Activated CD4-positive, alpha-beta T cell treated with anti-CD3 and anti-CD28 coated beads for 36 hours (primary cell): ENCODE measurements at places on chromosomes 6 and 20. TPM values are rescaled to one million over a fixed set of nuclear protein-coding genes. Genes with fewer than 3 reads are reported as not detected.

DNA sequence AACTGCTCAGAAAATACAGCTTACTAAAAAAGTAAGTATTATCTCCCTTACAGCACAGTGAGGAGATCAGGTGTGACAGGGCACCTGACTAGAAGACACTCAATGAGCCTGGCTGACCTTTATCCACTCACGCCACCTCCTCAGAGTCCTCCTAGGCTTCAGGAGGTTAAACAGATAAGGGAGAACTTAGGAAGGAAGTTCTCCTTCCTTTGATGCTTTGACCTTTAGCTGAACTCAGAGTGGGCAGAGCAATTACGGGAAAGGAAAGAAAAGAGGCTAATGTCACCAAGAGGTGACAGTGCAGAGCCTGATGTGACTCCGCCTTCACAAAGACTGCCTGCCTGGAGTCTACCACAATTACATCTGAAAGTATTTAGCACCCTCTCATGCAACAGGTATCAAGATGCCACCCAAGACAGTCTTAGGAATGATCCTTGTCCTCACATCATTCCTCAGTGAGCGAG lies 36.7 kb downstream of the MAN1A1 start:
- peaks cover 3% of the 10 kb centered on the region for H3K36me3 ChIP-seq
- H3K27me3 ChIP-seq, result no peaks in the 10 kb centered on the region

The POU3F2 gene
- total RNA-seq, result not detected

- H3K4me3 ChIP-seq, result no peak overlapping the region
- H3K27me3 ChIP-seq, result no peaks in the 10 kb centered on the region
- DNase-seq, result no peak
- H3K4me1 ChIP-seq, result peaks cover 5% of the 10 kb centered on the region
- no peak overlapping the region for H3K27ac ChIP-seq
Observed at GRCh38 chr6:38391206-38391605, 248.5 kb downstream of the BTBD9 start.

DNA sequence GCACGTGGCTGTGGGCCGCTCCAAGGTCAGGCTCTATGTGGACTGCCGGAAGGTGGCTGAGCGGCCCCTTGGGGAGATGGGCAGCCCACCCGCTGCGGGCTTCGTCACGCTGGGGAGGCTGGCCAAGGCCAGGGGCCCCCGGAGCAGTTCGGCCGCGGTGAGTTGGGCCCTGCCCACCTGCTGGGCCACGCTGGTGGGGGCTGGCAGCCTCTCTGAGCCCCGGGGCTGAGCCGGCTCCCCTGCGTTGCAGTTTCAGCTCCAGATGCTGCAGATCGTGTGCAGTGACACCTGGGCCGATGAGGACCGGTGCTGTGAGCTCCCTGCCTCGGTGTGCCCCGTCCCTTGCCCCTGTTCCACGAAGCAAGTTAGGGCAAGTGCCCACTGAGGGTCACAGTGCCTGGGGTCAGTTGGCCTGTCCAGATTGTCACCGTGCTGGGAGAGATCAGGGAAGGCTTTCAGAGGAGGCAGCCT lies 27.1 kb downstream of the COL20A1 start:
- H3K27ac ChIP-seq, result no peak overlapping the region
- peak; percentile 2 for DNase-seq
- no peaks in the 10 kb centered on the region for H3K36me3 ChIP-seq
- H3K4me3 ChIP-seq, result no peak overlapping the region
- H3K4me1 ChIP-seq, result no peaks in the 10 kb centered on the region
- peaks cover 6% of the 10 kb centered on the region for H3K27me3 ChIP-seq

DNA sequence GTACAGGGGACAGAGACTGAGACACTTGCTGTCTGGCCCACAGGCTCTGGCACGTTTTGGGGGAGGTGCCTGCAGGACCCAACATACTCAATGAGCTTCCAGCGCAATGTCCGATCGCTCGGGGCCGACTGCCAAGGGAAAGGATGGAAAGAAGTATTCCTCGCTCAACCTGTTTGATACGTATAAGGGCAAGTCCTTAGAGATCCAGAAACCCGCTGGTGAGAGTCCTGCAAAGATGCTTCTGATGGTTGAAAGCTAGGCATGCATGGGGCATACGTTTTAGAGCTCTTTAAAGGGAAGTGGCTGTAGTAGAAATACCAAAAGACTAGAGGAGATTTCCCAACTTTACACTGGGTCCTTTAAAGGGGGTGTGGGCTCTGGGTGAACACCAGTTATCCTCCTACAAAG lies 2.2 kb downstream of the PRRC2A start:
- DNase-seq, result no peak
- H3K4me3 ChIP-seq, result peak overlapping the region; percentile 95
- peaks cover 68% of the 10 kb centered on the region for H3K36me3 ChIP-seq
- H3K27ac ChIP-seq, result peak overlapping the region; percentile 99
- peaks cover 31% of the 10 kb centered on the region for H3K4me1 ChIP-seq

DNA sequence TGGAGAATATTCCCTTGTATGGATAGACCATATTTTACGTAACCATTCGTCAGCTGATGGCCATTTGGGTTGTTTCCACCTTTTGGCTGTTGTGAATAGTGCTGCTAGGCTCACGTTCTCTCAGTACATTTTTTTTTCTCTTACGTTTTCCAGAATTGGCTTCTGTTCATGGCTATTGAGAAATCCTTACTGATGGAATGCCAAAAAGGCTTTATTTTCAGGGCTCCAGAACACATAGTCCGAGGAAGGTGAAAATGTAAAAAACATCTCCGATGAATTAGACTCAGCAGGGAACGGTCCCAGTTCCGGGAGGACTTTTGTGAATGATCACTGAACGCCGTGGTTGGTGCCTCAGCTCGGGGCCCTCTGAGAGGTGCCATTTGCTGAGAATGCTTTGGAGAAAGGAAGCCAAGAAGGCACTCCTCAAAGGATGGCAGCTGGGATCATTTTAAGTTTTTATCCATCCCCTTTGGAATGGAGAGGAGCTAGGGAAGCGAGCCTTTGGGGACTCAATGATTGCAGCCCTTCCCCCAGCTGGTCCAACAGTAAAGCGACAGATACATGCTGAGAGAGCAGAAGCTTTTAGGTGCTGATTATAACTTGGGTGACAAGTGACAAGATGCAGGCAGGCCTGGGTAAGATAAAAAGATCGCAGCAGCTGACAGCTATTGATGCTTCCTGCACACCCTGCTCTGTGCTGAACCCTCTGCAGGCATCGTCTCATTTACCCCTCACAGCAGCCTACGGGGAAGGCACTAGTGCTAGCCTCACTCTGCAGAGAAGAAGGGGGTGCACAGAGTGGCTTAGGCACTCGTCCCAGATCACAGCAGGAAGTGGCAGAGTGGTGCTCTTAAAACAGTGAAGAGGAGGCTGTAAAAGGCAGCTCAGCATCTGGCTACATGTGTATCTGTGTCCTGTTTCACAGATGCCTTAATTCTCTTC lies 133.4 kb upstream of the KCNG1 start:
- no peaks in the 10 kb centered on the region for H3K36me3 ChIP-seq
- no peak overlapping the region for H3K4me3 ChIP-seq
- H3K27ac ChIP-seq, result no peak overlapping the region
- peaks cover 43% of the 10 kb centered on the region for H3K27me3 ChIP-seq

The AGPAT4 gene
- total RNA-seq, result 4.7 TPM

The LY6G6F gene
- not detected for total RNA-seq

GRCh38 chr6:2839982-2840748 lies 1.5 kb downstream of the SERPINB1 start:
- H3K27me3 ChIP-seq, result no peaks in the 10 kb centered on the region
- H3K4me1 ChIP-seq, result peaks cover 66% of the 10 kb centered on the region
- DNase-seq, result no peak
- H3K36me3 ChIP-seq, result peaks cover 56% of the 10 kb centered on the region
- H3K4me3 ChIP-seq, result peak overlapping the region; percentile 96

DNA sequence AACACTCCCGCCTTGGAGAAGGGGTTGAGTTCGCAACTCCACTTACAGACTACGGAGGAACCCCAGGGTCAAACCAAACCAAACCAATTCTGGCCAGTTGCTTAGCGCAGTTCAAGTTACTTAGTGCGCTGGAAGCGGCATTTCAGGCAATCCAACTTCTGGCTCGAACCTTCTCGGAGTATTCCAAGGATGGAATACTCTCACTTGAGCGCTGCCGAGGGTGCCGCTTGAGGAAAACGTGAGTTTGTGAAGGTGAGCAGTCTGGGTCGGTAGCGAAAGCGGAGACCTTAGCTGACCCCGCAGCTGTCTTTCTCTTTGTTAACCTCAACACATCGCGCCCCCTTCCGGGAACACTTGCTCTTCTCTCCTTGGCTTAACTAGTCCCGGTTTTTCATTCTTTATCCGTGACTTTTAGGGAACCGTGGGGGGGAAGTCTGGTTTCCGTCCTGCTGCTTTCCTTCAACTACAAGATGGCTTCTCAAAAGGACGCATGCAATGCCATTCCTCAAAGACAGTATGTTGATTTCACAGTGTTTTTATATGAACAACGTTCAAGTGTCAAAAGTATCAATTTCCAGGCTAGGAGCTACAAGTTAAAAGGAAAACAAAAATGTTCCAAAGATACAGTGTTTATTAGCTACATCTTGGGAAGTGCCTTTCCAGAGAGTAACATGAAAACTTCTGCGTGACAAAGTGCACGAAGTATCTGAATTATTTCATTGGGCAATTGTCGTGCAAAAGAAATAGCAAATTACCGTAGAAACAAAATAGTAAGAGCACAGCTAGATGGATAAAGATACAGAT lies 741 bp upstream of the PNISR start:
- H3K4me3 ChIP-seq, result peak overlapping the region; percentile 91
- H3K27me3 ChIP-seq, result no peaks in the 10 kb centered on the region
- peak; percentile 82 for DNase-seq
- H3K36me3 ChIP-seq, result peaks cover 39% of the 10 kb centered on the region
- peak overlapping the region; percentile 99 for H3K27ac ChIP-seq
- peaks cover 57% of the 10 kb centered on the region for H3K4me1 ChIP-seq

DNA sequence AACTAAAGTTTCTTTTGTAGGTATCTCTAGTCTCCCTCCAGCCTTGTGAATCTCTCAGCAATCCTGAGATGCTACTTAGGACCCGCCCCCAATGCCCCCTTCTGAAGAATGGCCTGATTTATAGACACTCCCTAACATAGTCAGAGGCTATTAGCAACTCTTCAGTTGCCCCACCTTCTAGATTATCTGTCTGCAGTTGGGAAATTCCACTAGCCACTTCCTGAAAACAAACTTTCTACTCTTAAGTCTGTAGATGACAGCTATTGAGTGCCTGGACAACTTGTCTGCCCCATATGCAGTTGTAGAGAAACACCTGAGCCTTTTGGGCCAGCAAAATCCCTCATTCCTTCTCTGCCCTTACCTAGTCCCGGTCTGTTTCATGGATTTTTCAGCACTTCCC lies 188.2 kb upstream of the PREP start:
- no peak overlapping the region for H3K4me3 ChIP-seq
- no peaks in the 10 kb centered on the region for H3K27me3 ChIP-seq
- DNase-seq, result peak; percentile 7
- no peaks in the 10 kb centered on the region for H3K36me3 ChIP-seq
- H3K4me1 ChIP-seq, result peaks cover 34% of the 10 kb centered on the region

- DNase-seq, result no peak
- no peaks in the 10 kb centered on the region for H3K27me3 ChIP-seq
- H3K36me3 ChIP-seq, result no peaks in the 10 kb centered on the region
- no peaks in the 10 kb centered on the region for H3K4me1 ChIP-seq
- H3K27ac ChIP-seq, result no peak overlapping the region
Observed at GRCh38 chr20:40814631-40814960, 125.6 kb upstream of the MAFB start.

DNA sequence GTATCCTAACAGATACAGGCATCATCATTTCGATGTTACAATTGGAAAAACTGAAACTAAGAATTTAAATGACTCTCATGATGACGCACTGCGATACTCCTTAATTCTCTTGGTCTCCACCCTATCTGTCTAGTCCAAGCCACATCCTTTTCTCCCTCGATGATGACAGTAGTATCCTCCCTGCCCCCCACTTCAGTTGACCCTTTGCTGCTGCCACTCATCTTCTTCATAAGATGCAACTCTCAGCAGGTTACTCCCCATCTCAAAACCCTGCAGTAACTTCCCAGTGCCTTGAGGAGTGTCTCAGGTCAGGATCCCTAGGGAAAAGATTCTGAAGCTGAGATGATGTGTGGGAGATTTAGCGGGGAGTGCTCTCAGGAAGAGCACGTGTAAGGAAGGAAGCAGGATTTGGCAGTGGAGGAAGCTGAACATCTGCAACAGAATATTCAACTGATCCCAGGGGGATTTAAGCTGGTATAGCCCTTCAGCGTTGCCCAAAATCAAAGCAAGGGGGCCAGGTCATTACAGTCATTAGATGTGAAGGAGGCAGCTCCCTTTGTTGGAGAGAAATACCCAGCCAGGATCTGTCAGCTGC lies 16.1 kb downstream of the JPH2 start:
- H3K4me3 ChIP-seq, result no peak overlapping the region
- H3K4me1 ChIP-seq, result no peaks in the 10 kb centered on the region
- H3K36me3 ChIP-seq, result no peaks in the 10 kb centered on the region
- no peak for DNase-seq

GRCh38 chr6:111788379-111789276 lies 84.6 kb downstream of the FYN start:
- H3K4me3 ChIP-seq, result no peak overlapping the region
- H3K27ac ChIP-seq, result no peak overlapping the region
- H3K36me3 ChIP-seq, result peaks cover 50% of the 10 kb centered on the region
- no peaks in the 10 kb centered on the region for H3K27me3 ChIP-seq

The TINAG gene
- total RNA-seq, result not detected

- H3K27ac ChIP-seq, result no peak overlapping the region
- no peaks in the 10 kb centered on the region for H3K4me1 ChIP-seq
- no peaks in the 10 kb centered on the region for H3K27me3 ChIP-seq
- no peak for DNase-seq
- H3K4me3 ChIP-seq, result no peak overlapping the region
Observed at GRCh38 chr20:19143890-19144289, 68.6 kb upstream of the SLC24A3 start.

The LIME1 gene
- 10.2 TPM for total RNA-seq

DNA sequence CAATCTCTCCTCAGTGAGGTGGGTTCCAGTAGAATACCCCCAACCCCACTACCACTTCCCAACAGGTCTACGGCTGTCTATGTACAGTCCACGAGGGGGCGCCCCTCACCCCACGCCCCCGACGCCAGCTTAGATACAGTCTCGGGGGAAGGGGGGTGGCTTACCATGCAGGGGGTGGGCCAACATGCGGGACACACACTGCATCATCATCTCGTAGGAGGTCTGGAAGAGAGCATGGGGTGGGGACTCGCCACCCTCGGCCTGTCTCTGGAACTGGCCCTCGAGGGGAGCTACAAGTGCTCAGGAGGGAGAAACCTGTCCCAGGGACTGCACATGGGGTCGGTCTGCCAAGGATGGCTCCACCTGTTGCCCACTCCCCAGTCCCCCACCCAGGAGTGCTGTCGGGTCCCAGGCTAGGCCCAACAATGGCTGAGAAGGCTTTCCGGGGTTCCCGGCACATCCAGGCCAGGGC lies 8.5 kb downstream of the MTCH1 start:
- peaks cover 29% of the 10 kb centered on the region for H3K4me1 ChIP-seq
- no peak overlapping the region for H3K4me3 ChIP-seq
- H3K27ac ChIP-seq, result no peak overlapping the region
- H3K27me3 ChIP-seq, result no peaks in the 10 kb centered on the region

The PARD6B gene
- total RNA-seq, result 4.9 TPM

GRCh38 chr6:128438393-128438792 lies 82.0 kb downstream of the PTPRK start:
- no peak overlapping the region for H3K27ac ChIP-seq
- H3K36me3 ChIP-seq, result no peaks in the 10 kb centered on the region
- H3K4me3 ChIP-seq, result no peak overlapping the region
- no peaks in the 10 kb centered on the region for H3K27me3 ChIP-seq

- no peaks in the 10 kb centered on the region for H3K36me3 ChIP-seq
- no peak for DNase-seq
- peaks cover 4% of the 10 kb centered on the region for H3K27me3 ChIP-seq
- no peak overlapping the region for H3K27ac ChIP-seq
- H3K4me1 ChIP-seq, result peaks cover 33% of the 10 kb centered on the region
Observed at GRCh38 chr6:154611847-154612246, 101.4 kb upstream of the CNKSR3 start.

The CYP39A1 gene
- not detected for total RNA-seq
